Thoracic aorta (tissue), 2 donors: ENCODE measurements at places on chromosomes 4 and X.

DNA sequence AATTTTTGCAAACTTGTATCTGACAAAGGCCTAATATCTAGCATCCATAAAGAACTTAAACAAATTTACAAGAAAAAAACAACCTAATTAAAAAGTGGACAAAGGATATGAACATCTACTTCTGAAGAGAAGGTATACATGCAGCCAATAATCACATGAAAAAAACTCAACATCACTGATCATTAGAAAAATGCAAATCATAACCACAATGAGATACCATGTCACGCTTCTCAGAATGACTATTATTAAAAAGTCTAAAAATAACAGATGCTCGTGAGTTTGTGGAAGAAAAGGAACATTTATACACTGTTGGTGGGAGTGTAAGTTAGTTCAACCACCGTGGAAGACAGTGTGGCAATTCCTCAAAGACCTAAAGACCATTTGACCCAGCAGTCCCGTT lies 24.0 kb downstream of the CEP44 start:
- no peak for DNase-seq

DNA sequence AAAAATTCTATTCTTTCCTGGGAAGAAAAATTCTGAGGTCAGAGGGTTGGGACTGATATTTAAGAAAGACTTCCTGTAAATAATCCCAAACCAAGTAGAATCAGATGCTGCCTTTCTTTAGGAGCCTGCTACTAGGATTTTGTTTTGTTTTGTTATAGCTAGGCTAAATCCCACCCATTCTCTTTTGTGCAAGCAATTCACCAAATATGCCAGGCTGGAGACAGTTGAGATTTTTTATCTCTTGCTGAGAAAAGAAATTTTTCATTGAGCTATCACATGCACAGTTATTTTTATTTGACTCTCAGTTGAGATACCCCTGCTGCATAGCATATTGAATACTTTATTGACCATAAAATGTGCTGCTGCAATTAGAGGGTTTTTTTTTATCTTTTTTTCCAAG lies 196.0 kb downstream of the KCNIP4 start:
- DNase-seq = no peak

- DNase-seq = no peak
Observed at GRCh38 chrX:123060986-123061385, 123.1 kb upstream of the GRIA3 start.

DNA sequence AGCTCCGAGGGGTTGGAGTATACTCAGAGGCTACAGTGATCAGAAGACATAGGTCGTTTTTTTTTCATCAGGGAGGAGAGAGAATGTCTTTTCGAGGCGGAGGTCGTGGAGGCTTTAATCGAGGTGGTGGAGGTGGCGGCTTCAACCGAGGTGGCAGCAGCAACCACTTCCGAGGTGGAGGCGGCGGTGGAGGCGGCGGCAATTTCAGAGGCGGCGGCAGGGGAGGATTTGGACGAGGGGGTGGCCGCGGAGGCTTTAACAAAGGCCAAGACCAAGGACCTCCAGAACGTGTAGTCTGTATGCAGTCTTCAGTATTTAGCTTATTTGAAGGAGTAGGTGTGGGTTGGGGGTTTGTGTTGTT lies 500 bp downstream of the GAR1 start:
- DNase-seq = no peak

DNA sequence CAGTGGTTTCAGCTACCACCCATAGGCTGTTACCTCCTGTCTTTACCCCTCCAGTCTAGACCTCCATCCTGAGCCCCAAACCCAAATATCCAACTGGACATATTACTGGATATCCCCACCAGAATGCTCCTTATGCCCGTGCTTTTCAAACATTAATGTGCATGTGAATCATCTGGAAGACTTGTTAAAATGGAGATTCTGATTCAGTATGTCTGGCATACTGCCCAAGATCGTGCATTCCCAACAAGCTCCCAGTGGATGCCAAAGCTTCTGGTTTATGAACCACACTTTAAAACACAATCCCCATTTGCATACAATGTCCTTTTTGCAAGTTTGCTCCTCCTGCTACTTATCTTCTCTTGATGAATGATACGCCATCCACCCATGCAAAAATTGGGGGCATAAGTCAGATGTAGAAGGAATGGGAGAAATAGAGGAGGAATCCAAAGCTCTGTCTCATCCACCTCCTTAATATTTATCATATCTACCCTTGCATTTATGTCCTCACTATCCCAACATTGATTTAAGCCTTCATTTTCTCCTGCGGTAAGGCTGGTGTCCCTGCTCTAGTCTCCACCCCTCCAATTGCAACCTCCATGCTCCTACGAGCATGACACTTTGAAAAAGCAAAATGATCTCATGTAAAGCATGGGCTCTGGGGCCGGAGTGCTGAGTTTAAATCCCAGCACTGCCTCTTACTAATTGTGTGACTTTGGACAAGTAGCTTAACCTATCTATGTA lies 7.4 kb upstream of the PGRMC1 start:
- DNase-seq = no peak

GRCh38 chrX:39714471-39714870 lies 383.3 kb downstream of the BCOR start:
- no peak for DNase-seq

DNA sequence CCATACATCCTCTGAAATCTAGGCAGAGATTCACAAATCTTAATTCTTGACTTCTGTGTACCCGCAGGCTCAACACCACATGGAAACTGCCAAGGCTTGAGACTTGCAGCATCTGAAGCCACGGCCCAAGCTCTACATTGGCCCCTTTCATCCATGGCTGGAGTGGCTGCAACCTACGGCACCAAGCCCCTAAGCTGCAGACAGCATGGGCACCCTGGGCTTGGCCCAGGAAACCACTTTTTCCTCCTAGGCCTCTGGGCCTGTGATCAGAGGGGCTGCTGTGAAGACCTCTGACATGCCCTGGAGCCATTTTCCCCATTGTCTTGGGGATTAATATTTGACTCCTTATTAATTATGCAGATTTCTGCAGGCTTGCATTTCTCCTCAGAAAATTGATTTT lies 457.9 kb downstream of the GRIA2 start:
- DNase-seq = no peak

DNA sequence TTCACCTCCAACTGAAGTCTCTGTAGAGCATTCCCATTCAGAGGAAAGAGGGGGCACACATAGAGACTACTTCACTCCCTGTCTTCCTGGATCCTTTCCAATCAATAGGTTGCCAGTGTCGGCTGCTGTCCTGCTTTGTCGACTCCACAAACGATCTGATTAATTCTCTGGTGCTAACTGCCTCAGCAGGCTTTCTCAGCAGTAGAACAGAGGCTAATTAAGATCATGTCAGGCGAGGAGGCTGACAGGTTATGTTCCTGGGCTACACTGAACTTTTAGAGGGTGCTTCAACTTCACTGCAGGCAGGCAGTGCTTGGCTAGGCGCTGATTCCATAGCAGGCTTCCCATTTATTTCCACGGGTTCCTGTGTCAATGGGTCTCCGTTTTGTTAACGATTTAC lies 79.2 kb downstream of the GRIA3 start:
- no peak for DNase-seq

DNA sequence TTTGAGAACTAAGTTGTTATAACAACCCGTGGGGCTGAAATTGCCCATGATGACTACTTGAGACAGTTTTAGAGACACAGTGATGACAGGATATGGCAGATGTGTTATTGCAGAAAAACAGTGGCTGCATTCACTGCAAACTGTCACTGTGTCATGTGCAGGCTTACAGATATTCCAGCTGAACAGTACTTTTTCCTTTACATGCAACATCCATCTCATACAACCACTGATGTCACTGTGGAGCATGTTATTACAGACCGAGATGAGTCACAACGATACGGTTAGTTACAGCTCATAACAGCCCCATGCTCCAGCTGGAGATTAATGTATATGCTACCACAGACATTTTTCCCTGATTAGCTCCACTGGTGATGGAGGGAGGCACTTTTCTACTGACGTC lies 207.4 kb downstream of the TMA16 start:
- no peak for DNase-seq

GRCh38 chr4:85509882-85510631 lies 35.1 kb downstream of the ARHGAP24 start:
- DNase-seq = no peak

DNA sequence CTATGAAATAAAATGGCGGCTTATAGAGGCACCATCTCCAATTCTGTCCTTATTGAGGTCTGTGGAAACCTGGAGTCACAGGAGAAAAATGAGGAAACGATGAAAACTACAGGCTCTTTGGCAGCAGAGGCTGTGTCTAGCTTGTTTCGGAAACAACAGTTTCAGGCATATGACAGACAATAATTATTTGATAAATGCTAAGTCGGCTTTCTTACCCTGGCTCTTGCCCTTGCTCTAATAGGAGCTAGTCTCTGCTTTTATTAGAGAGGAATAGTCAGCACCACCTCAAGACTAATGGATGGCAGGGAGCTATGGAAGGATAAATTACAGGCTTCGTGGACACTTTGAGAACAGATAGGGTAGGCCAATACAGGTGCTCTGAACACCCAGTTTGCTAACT lies 24.3 kb downstream of the HADH start:
- DNase-seq = no peak

GRCh38 chr4:1056671-1057402 lies 45.4 kb downstream of the FGFRL1 start:
- DNase-seq = no peak

DNA sequence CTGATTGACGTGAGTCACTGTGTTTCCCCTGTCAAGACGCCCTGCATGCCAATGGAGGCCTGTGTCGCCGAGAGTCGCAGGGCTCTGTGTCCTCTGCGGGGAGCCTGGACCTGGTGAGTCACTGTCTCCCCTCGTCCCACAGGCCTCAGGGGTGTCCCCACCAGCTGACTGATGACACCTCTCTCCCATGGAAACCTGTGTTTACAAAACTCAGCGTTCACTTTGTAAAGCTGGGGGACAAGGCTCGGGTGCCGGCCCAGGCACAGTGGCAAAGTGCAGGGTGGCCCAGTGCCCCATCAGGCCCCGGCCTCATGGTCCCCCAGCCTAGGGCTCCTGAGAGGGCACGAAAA lies 21.2 kb upstream of the HGFAC start:
- DNase-seq = no peak

GRCh38 chr4:106652095-106652494 lies 283.5 kb upstream of the GIMD1 start:
- no peak for DNase-seq

DNA sequence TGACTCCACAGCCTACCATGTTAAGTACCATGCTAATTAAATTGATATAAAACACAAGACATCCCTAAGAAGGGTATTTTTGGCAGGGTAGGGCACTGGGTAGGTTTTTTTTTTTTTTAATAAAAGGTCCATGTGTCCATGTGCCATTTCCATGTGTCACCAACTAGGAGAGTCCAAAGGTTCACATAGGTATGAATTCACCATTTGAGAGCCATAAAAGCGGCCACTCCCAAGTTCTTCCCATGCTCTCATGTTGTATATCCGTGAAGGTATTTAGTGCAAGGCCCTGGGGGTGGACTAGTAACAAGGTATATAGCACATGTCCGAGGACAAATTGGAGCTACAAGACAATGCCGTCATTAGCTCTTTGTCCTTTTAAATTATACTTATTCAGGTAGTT lies 107.3 kb downstream of the PDE5A start:
- DNase-seq = no peak

- DNase-seq = no peak
Observed at GRCh38 chr4:17545374-17546140, 30.6 kb downstream of the CLRN2 start.

GRCh38 chr4:128844931-128845330 lies 35.4 kb downstream of the JADE1 start:
- DNase-seq = no peak

DNA sequence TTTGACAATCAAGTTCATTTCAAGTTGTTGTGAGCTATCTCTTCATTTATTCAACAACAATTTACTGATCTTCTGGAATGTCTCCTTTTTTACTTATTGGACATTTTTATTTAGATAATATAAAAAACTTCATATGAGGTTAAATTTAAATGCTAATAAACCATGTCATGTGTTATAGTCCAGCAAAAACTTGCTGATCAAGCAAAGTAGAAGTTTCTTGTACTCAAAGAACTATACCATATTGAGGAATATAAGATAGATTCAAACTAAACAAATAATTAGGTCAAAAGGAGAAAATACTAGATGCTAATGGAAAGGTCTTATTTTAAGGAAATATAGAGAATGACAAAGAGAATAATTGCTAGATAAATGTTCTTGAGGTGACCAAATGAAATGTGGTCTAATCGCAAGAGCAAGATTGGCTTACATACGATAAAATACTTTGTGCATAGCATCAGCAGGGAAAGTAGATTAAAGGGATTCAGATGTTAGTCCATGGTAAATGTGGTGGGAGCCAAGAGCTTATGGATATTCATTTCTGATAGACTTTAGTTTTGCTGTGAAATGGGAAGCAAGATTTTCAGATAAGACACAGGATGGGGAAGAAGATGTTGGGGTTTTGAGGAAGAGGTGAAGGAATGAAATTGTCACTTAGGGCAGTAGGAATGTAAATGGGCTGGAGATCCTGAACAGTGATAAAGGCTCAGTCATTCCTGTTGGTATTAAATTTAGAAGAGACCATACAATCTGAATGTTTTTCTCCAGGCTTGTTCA lies 229.5 kb downstream of the MAPK10 start:
- no peak for DNase-seq

GRCh38 chr4:185312699-185313098 lies 83.0 kb downstream of the LRP2BP start:
- DNase-seq = no peak

DNA sequence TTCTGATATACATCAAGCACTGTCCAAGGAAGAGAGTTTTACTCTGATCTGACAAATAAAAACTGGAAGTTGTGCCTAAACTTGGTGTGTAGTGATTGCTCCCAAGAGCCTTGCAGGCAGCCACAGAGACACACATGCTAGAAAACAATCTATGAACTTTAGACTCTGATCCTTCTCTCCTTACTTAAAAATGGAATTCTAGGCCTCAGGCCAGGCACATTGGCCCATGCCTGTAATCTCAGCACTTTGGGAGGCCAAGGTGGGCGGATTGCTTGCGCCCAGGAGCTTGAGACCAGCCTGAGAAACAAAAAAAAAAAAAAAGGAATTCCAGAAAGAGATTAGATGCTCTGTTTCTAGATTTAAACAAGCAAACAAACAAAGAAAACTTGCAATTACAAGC lies 45.6 kb upstream of the S100G start:
- no peak for DNase-seq

DNA sequence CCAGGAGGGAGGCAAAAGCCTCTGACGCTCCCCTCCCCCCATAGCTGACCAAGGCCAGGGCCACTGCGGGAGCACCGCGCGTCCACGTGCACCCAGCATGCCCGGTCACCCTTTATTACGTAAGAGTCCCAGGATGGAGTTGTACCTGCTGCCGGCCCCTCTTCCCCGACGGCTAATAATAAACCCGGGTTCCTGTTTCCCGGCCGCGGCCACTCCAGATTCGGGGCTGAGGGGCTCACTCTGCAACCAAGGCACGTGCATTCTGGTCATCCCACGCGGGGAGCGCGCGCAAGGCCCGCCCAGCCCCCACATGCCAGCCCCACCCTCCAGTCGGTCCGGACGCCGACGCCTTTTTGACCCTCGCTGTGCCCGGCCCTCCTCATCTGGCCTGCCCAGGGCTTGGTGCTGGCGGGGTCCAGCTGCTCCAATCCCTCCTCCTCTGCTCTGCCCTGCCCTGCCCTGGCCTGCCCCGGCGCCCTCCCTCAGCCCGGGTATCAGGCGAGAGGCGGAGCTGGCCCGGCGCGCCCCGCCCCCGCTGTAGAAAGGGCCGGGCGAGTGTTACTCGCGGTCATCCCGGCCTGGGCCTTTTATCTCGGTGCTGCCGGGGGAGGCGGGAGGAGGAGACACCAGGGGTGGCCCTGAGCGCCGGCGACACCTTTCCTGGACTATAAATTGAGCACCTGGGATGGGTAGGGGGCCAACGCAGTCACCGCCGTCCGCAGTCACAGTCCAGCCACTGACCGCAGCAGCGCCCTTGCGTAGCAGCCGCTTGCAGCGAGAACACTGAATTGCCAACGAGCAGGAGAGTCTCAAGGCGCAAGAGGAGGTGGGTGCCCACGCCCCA lies 2.6 kb downstream of the MID1IP1 start:
- DNase-seq = peak; percentile 31
